Stimulated activated CD8-positive, alpha-beta memory T cell treated with anti-CD3 and anti-CD28 coated beads, Interleukin-4, amount 100 ng/mL, for 1 hour (primary cell): ENCODE measurements at places on chromosomes 4 and X.

DNA sequence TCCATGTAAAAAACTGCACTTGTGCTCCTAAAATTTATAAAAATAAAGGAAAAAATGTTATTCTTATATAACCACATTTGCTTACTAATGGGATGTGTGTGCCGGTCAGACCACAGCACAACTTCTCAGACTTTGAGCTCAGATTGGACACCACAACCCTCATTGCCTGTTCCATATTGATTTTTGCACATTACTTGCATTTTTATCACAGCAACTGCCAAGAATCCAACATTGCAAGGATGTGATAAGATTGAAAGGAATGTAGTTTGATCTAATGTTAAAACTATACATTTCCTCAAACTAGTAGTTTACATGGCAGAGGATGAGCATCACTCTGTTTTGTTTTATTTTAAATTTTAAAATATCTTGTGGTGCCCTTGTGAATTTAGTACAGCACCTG is 227.8 kb downstream of the KDR start:
- DNase-seq, result no peak

- DNase-seq, result no peak
These were observed 8.1 kb downstream of the MBNL3 start for GRCh38 chrX:132480581-132481203.

DNA sequence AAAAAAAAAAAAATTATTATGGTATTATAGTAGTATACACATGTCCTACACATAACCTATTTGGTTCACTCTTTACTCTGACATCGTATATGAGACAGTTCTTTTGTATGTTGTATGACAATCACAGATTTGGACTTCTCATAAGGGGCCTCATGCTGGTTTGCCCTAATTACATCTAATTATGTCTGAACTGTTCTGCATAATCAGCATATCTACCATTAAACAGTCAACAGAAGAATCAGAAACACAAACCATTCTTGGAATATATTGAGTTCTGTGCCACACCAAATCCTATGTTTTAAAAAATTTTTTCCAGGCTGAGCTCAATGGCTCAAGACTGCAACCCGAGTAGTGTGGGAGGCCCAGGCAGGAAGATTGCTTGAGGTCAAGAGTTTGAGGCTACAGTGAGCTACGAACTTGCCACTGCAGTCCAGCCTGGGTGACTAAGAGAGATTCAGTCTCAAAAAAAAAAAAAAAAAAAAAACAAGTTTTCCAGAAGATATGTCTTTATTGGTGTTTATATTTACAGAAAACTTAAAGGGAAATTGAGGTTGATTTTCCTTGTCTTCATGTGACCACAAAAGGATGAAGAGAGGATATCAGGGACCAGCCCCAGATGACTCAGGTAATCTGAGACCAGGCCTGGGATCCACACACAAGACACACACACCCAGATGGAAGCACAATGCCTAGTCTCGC is 22.2 kb downstream of the TRIM61 start:
- DNase-seq, result no peak

DNA sequence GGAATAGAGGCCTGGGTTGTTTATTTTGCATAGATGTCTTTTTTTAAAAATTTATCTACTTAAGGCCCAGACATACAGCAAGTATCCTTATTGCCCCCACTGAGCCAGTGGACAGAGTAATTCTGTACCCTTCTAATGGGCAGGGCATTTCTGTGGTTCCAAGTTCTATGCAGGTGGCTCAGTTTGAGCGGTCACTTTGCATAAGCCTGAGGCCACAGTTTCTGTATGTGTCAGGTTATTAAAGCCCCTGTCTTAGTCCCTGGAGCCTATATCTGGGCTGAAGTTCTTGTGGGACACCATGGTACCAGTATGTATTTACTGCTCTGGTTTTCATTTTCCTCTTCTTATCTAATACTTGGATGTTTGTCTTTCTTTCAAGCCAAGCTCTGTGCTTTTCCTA is 168.8 kb downstream of the MID1IP1 start:
- no peak for DNase-seq

DNA sequence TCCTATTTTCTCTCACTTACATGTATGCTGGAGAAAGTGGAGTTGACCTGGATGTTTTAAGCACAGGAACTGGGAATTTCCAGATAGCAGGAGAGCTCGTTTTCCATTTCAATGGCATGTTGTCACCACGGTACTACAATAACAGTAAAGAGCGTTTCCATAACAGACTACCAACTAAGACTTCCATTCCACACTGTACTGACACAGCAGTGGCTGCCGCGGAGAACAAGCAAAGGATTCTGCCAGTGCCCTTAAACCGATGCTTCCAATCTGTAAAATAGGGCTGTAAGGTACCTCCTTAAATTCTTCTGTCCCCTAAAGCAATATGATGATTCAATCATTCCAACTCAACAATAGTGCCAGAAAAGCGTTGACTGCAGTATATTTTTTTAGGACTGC is 143.9 kb downstream of the KLHL13 start:
- no peak for DNase-seq

DNA sequence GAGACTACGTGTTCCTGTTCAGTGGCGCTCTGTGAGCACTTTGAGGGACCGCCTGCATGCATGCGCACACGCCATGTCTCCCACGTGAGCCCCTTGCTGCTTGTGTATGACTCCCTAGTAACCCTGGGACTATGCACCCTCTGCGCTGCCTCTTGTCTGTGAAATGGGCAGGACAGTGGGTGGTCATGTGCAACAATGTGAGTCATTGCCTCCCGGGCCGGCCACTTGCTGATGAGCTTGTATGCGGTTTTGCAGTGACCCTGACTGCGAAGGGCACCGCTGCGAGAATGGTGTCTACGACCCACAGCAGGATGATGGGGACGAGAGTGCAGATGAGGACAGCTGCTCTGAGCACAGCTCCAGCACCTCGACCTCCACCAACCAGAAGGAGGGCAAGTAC is 61.4 kb downstream of the TNIP2 start:
- DNase-seq, result no peak

GRCh38 chr4:188078116-188078515 is 31.3 kb downstream of the TRIML2 start:
- no peak for DNase-seq

DNA sequence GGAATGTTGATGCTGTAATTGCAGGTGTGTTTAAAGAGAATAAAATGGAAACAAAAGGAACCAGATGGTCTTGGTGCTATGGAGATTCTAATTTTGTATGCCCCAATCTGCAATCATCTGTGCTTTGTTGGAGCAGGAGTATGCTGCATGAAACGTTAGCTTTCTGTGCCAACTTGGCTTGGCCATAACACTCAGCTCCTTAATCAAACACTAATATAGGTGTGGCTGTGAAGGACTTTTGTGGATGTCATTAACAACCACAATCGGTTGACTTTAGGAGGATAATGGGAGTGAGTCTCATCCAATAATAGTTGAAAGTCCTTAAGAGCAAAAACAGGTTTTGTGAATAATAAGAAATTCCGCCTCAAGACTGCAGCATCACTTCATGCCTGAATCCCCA is 399.2 kb downstream of the NLGN4X start:
- no peak for DNase-seq

DNA sequence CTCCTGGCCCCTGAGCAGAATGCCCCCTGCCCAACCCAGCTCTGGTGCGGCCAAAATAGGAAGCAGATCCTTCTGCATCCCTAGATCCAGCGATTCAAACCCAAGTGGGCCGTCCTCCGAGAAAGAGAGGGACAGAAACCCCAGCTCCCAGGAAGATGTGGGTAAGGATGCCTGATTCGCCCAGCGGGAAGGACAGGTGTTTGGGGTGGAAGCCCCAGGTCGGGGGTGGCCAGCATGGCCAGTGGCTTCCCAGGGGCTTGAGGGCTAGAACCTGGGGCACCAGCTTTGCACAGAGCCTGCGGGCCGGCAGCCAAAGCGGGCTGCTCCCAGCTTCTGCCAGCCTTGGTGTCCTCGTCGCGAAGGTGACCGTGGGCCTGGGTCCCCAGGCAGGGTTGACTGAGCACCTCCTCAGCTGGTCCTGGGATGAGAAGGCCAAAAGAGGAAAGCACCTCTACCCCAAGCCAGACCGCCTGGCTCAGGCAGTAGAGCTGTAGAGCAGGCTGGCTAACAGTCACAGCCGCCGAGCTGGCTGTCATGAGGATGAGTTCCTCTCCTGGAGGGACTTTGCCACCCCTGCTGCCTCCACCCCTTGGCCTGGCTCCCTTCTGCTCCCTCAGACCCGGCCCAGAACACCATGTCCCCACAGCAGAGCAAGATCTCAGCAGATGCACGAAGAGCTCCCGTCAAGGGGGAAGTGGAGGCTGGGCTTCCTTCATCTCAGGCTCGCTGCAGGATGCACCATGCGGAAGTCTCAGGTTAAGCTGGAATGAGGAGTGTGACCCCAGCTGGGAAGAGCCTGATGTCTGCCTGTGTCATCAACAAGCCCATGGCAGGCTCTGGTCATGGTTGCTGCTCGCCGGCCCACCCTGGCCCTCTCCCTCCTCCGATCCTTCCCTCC is 59.9 kb downstream of the CPZ start:
- no peak for DNase-seq

DNA sequence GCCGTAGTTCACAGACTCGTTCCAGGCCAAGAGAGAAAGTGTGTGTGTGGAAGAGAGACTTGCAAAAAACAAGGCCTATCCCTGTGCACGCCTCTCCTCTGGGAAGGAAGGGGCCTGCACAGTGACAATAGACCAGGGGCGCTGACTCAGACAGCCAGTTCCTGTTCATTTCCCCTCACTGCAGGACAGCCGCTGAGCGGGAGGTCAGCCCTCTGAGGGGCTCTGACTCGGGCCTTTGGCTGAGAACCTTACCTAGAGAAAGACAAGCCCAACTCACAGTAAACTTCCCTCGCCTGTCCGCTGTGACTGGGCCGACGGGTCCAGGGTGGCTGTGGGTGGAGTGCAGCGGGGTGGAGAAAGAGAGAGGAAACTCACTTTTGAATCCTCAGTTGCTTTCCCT is 52.1 kb downstream of the RTL5 start:
- DNase-seq, result no peak

DNA sequence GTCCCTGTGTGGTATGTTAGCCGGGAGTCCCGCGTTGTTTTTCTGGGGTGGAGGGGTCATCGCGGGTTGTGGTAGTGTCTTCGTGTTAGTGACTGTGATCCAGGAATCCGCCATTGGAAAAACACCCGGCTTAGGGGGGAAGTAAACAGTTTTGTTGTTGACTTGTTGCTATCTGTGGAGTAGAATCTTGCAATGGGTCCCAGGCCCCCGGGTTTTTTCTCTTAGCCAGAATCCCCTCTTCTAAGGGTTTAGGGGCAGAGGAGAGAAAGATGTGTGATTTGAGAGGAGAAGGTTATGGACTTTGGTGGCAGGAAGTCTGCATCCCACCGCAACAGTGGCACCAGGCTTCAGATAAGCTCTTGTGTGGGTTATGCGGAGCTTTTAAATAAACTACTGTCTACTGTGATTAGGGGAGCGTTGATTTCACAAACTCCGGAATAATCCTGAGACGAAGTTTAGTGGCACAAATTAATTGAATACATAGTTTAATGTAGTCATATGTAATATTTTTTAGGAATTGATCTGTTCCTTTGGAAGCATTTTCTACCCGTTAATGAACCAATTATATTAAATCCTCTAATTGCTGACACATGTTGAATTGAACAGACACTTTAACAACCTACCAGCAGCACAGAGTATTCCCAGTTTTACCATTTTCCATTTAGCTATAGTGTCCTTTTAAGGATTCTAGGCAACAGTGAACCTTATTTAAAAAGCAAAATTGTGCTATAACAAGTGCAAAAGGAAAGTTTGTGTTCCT is 1.4 kb downstream of the DDX3X start:
- DNase-seq, result no peak
